WERI-Rb-1 (cell line): ENCODE measurements at places on chromosomes 13 and 19.
A peak's percentile ranks its signal among the peaks of the same experiment; 100 is the strongest.

DNA sequence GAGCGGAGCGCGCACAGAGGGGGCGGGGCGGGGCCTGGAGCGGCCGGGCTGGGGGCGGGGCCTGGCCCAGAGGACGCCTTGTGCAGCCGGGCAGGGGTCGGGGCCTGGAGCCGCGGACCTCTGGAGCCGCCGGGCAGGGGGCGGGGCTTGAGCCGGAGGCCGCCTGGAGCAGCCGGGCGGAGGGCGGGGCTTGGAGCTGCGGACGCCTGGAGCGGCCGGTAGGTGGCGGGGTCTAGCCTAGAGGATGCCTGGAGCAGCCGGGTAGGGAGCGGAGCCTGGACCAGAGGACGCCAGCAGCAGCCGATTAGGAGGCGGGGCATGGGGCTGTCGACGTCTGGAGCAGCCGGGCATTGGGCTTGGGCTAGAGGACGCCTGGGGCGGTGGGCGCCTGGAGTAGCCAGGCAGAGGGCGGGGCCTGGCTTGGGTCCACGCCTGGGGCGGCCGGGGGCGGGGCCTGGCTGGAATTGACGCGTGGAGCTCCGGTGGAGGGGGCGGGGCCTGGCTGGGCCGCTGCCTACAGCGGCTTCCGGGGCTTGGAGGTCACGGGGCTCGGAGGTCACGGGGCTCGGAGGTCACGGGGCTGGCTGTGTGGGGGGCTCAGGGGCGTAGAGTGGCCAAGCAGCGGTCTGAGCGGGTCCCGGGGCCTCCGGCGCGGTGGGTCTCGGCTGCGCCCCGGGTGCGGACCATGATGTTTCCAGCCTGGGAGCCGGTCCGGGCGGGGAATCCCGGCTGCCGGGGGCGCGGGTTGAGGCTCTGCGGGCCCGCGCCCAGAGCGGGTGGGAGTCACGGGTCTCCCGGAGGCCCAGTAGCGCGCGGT, at the start of gene ANKRD10:
ANKRD10 (minus strand) TSS at position 13 of the 817 bp plus-strand sequence. CDS start 135 bp downstream, outside the sequence.
- DNase-seq: peak; percentile 100

DNA sequence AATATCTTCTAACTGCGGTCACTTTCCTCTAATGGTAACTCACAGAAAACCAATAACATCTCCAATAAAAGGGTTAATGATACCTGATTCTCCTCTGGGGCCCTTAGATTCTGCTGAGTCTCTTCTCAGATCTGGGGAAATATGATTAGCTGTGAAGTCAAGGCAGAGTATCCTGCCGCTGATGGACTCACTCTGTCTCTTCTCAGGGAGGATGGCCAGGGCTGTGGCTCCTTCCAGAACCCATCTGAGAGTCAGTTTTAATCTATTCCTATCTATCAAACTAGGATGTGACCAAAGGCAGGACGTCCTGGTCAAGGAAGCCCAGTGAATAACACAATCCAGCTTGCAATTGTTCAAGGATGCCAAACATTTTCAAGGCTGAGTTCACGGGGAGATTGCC, 109.8 kb downstream of the SLC10A2 start:
- DNase-seq: no peak

- DNase-seq: no peak
Observed at GRCh38 chr13:113794086-113794485, 35.1 kb downstream of the TMEM255B start.

DNA sequence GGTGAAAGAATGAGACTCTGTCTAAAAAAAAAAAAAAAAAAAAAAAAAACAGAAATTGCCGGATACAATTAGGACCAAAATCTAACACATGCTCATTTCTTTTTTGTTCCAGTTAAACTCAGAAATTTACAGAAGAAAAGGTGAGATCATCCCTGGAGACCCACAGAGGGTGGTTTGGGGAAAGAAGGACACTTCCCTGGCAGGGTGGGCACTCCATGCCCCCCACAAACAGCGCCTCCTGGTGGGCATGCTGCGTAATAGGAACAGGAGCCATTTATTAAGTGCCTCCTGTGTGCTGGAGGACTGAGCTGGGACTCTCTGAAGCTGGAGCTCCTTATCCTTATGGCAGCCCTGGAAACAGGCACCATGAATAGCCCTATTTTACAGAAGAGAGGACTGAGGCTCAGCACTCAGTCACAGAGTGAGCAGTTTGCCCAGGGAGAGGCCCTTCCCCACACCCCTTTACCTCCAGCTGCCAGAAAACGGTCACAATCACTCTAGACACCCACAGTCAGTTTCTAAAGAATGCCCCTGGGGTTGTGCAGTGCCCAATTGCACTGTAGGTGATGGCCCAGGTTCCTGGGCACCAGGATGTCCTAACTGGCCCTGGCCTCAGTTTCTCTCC, 10.1 kb downstream of the C19orf38 start:
- DNase-seq: no peak
